SJSA1 (cell line): ENCODE measurements at places on chromosomes 5 and 9. TPM values are rescaled to one million over a fixed set of nuclear protein-coding genes. Genes with fewer than 3 reads are reported as not detected.
A peak's percentile ranks its signal among the peaks of the same experiment; 100 is the strongest.

DNA sequence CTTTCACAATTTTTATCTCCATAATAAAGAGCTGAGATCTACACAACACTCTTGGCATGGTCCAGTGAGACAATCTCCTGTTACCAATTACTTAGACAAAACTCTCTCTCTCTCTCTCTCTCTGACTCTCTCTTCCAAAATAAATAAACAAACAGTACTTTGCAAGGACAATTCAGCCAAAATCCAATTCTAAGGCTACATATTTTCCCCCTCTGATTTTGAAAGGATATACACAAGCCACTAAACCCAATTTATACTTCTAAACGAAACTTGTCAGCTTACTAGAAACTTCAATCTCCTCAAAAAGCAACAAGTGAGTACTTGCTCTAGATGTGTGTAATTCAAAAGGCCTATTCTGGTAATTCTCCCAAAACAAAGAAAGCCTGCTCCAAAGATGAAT, 26.3 kb upstream of the TNPO1 start:
- no peaks in the 10 kb centered on the region for H3K36me3 ChIP-seq
- no peaks in the 10 kb centered on the region for H3K27me3 ChIP-seq
- no peak for DNase-seq
- peaks cover 4% of the 10 kb centered on the region; the same call in 1 of the 2 replicates for H3K4me1 ChIP-seq
- no peak overlapping the region for H3K27ac ChIP-seq

The CCDC180 gene
- total RNA-seq: 0.03 and 0.13 TPM in 2 replicates

GRCh38 chr5:94375801-94376200, 242.6 kb downstream of the KIAA0825 start:
- no peak for DNase-seq
- H3K4me3 ChIP-seq: no peak overlapping the region
- H3K27me3 ChIP-seq: no peaks in the 10 kb centered on the region
- no peaks in the 10 kb centered on the region for H3K4me1 ChIP-seq

- H3K27ac ChIP-seq: peak overlapping the region; percentile 67
- no peak overlapping the region for H3K4me3 ChIP-seq
- no peaks in the 10 kb centered on the region for H3K27me3 ChIP-seq
- H3K36me3 ChIP-seq: no peaks in the 10 kb centered on the region
- H3K4me1 ChIP-seq: peaks cover 25% of the 10 kb centered on the region
- peak; percentile 85 for DNase-seq
These were observed 283.8 kb upstream of the DMRT1 start for GRCh38 chr9:557601-558201.

DNA sequence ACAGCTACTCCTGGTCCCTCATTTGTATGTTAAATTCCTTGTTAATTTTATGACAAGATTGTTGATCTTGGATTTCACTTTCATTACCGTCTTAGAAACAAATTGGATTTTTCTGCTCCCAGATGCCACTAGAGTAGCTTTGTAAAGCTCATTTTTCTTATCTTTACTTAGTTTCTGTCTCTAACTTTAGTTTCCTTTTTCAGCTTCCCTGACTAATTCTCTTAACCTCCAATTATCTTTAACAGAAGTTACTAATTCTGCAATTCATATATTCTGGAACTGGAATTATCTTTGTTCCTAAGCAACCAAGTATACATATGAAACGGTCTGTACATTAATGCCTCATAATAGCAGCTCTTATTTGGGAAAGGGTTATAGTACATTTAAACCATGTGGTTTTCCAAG, 16.7 kb downstream of the ITGA1 start:
- H3K4me1 ChIP-seq: peaks cover 41% of the 10 kb centered on the region
- no peak for DNase-seq
- H3K4me3 ChIP-seq: no peak overlapping the region
- H3K27me3 ChIP-seq: no peaks in the 10 kb centered on the region
- no peak overlapping the region for H3K27ac ChIP-seq

The NUTM2F gene
- total RNA-seq: not detected in 2 replicates

DNA sequence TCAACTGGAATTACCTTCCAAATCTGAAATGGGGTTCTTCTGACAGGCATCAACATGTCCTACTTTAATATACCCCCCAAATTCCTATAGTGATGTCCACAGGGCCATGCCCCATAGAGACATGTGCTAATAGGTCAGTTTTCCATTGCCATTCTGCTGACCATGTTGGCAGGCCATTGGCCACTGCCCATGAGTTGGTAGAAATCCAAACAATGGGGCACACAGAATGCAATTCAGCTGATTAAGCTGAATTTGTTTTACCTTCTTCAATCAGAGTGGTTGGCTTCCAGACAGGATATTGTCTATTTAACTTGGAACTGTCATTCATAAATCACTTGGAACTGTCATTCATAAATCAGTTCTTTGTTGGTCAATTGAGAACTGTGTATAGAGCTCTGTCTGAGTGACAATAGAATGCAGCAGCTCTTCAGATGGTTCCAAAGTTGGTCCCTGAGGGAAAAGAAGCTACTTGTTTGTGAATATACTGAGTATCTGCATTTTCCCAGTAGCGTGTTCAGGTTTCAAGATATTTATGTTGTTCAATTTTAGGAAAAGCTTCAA, 336.9 kb downstream of the DRD1 start:
- H3K4me3 ChIP-seq: no peak overlapping the region
- H3K27me3 ChIP-seq: no peaks in the 10 kb centered on the region
- H3K27ac ChIP-seq: no peak overlapping the region

GRCh38 chr5:91183743-91184142, 199.4 kb downstream of the ARRDC3 start:
- no peak overlapping the region for H3K27ac ChIP-seq
- peaks cover 5% of the 10 kb centered on the region for H3K4me1 ChIP-seq
- H3K36me3 ChIP-seq: no peaks in the 10 kb centered on the region

- H3K27ac ChIP-seq: no peak overlapping the region
- H3K27me3 ChIP-seq: no peaks in the 10 kb centered on the region
- no peak for DNase-seq
- no peaks in the 10 kb centered on the region for H3K4me1 ChIP-seq
These were observed 1206.7 kb downstream of the CDH12 start for GRCh38 chr5:21646469-21646868.

DNA sequence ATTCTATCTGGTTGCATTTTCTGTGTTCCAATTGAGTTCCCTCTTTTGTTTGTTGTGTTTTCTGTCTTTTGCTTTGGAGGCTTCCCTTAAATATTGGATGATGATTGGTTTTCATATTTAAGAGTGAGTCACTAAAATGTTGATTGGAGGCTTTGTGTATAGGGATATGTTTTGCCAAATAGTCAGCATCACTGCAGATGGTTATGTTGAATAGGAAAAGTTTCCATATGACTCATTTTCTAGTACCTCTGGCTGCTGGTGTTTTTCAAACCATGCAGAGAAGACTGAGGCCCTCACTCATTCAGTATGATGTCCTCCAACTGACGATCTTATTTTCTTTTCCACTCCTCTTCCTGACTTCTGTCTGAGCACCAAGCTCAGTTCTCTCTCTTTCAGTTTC, 1290.0 kb downstream of the EFNA5 start:
- H3K27ac ChIP-seq: no peak overlapping the region
- peaks cover 17% of the 10 kb centered on the region for H3K4me1 ChIP-seq
- DNase-seq: no peak
- no peaks in the 10 kb centered on the region for H3K27me3 ChIP-seq

The PCDHGA3 gene
- total RNA-seq: 0.26 TPM in 1 of 2 replicates, not detected in the other

GRCh38 chr9:15475923-15476536, 34.7 kb downstream of the PSIP1 start:
- H3K4me3 ChIP-seq: no peak overlapping the region
- H3K4me1 ChIP-seq: no peaks in the 10 kb centered on the region
- DNase-seq: no peak
- H3K27me3 ChIP-seq: no peaks in the 10 kb centered on the region
- H3K36me3 ChIP-seq: peaks cover 7% of the 10 kb centered on the region; the same call in 1 of the 2 replicates

DNA sequence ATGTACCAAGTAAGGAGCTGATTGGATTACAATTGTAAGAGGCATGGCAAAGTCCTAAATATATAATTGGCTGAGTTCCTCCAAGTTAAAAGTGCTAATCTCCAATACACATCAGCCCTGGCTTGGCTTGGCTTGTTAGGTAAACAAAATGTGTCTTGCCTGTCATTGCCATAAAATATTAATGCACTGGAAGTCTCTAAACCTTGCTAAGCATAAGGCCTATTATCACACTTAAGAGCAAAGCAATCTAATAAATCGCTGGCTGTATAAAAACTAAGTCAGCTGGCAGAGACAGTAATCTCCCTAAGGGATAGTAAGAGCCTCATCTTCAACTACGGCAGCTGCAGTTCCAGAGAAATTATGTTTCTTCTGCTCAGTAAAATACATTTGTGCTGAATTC, 418.6 kb upstream of the GRAMD2B start:
- no peak for DNase-seq
- H3K27ac ChIP-seq: no peak overlapping the region
- H3K4me1 ChIP-seq: peaks cover 46% of the 10 kb centered on the region
- H3K4me3 ChIP-seq: no peak overlapping the region
- no peaks in the 10 kb centered on the region for H3K27me3 ChIP-seq
- H3K36me3 ChIP-seq: no peaks in the 10 kb centered on the region
